CD4-positive, alpha-beta T cell treated with Interleukin-4 for 1 hour (primary cell): ENCODE measurements at places on chromosomes 12 and 14.
A peak's percentile ranks its signal among the peaks of the same experiment; 100 is the strongest.

DNA sequence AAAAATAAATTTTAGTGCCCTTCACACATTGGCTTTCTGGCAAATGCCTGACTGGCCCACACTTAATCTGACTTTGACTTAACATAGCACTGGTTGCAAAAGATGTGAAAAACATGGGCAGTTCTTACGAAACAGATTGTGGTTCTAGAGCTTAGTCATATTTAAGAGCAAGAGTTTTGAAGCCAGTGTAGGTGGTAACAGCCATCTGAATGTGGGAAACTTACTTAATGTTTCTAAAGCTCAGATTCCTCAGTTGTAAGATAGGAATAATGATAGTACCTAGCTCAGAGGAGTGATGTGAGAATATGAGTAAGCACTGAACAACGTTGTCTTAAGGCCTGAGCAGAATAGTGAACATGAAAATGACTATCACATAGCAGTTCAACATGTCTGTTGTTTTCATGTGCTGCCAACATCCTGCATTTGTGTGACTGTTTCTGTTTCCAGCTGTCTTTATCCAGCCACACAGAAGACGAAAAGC, 262.7 kb downstream of the SYT1 start:
- DNase-seq = no peak

DNA sequence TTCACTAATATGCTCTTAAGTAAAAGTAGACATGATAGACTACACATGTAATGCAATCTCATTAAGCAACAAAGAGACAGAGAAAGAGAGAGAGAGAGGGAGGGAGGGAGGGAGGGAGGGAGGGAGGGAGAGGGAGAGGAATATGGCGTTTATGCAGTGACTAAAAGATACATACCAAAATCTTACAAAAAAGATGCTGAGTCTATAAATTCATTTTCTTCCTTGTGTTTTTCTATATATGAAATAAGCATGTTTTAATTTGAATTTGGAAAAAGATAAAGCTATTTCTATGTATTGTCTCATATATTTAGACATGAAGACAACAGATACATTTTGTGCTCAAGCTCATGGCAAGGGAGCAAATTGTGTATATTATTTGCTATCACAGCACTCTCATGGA, 44.1 kb downstream of the LRFN5 start:
- DNase-seq = no peak

GRCh38 chr14:24339284-24340151, at the start of gene RIPK3:
Gene RIPK3 (minus strand): TSS chr14:24339991. CDS start chr14:24339826, 165 bp downstream.
- peak; percentile 67 for DNase-seq

DNA sequence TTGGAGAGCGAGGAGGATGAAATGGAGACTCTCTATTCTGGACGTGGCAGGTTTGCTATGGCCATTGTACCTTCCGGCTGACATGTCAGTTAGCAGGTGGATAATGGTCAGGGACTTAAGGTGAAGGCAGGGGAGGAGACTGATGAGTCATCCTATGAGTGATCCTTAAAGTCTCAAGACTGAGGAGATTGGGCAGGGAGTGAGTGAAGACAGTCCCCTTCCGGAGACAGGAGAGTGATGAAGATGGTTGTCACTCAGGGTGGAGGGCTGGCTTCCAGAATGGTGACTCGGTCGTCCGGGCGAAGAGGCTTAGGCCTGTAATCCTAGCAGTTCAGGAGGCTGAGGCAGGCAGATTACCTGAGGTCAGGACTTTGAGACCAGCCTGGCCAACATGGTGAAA, 49.8 kb upstream of the CCDC63 start:
- DNase-seq = no peak

GRCh38 chr14:38208618-38209562, 1.2 kb downstream of the SSTR1 start:
- no peak for DNase-seq

- DNase-seq = no peak
Measured at GRCh38 chr12:115023279-115024265, 339.6 kb upstream of the TBX3 start.

- DNase-seq = no peak
Measured at GRCh38 chr14:104373055-104373854, 206.3 kb upstream of the C14orf180 start.

DNA sequence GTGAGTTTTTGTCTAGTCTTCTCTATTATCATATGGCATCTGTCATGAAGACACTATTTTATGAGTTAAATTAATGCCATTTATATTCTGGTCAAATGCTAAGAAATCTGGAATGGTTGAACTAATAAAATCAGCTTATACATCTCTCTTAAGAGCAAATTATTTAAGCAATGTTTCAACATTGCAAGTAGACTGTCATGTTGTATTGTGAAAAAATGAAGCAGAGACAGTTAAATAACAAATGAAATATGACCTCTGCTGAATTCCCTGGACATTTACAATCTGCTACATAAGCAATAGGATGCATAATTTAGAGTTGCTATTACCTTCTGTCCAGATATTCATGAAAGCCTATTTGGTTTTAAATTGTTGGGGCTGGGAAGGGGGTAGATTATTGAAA, 30.6 kb downstream of the NAV3 start:
- DNase-seq = no peak

GRCh38 chr12:43459285-43459684, 92.7 kb downstream of the ADAMTS20 start:
- no peak for DNase-seq

GRCh38 chr12:113061061-113061694, 4.6 kb downstream of the DTX1 start:
- no peak for DNase-seq

DNA sequence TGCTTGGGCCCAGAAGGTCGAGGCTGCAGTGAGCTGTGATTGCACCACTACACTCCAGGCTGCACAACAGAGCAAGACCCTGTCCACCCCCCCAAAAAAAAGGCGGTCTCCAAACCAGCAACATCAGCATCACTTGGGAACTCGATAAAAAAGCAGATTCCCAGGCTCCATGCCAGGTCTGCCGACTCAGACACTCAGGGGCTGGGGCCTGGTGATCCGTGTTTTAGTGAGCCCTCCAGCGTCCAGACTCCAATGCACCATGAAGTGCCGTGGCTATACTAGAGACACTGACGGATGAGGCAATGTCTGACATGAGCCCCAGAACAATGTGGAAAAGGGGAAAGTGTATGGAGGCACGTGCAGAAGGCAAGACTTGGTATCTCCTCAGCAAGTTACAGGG, 28.8 kb downstream of the SCARB1 start:
- no peak for DNase-seq

DNA sequence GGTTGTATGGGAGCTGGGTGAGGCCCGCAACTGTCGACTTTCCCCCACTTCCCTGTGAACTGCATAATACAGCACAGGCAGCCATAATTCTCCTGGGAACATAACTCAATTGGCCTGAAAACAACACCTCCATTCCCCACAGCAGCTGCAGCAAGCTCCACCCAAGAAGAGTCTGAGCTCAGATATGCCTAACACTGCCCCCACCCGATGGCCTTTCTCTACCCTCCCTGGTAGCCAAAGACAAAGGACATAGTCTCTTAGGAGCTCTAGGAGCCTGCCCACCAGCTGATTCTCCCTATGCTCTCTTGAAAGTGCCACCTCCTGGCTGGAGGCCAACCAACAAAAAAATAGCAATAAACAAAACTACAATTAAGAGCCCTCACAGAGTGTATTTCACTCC, 542.7 kb upstream of the LMO3 start:
- no peak for DNase-seq

DNA sequence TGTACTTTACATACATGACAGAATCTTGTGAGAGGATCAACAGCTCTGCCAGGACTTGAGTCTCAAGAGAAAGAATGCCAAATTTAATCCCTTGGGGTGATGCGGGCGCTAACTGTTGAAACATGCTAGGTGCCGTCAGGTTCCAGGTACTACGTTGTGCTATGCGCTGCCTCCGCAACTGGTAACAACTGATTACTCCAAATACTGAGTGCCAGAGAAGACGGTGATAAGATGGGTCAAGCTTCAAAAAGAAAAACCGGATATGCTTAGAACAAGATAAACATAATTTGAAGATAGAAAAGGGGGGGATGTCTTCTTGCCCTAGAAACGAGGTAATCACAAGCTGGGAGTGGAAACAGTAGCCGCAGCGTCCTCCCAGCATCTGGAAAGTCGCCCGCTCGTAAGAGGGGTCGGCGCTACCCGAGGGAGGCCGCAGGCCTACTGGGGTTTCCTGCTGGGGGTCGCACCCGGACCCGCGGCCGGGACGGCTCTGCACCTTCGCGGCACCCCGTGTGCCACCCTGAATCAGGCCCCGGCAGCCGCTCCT, 678 bp downstream of the ZBTB25 start:
- DNase-seq = peak; percentile 61

DNA sequence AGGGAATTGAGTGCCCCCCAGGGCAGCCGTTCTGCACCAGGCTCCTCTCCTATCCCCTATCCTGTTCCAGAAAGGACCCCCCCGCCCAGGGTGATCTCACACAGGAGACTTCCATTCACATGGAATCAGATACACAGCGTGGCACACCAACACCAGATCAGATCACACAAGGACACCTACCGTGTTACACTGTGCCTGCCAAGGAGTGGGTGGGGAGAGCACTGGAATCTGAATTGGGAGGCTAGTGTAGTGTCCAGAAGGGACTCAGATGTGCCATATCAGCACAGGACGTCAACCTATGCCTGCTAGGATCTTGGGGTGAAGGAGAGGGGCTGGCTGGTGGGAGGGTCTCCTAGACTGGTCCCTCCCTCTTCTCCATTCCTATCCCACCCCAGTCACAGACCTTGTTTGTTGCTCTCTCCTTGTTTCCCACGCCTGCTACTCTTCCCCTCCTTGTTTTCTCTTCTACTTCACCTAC, 2.3 kb downstream of the PTMS start:
- no peak for DNase-seq

GRCh38 chr12:76813265-76813664, 49.4 kb downstream of the ZDHHC17 start:
- no peak for DNase-seq

- no peak for DNase-seq
Measured at GRCh38 chr14:77303417-77304156, 17.1 kb downstream of the POMT2 start.

GRCh38 chr12:68350753-68351152, 18.6 kb upstream of the MDM1 start:
- DNase-seq = no peak

DNA sequence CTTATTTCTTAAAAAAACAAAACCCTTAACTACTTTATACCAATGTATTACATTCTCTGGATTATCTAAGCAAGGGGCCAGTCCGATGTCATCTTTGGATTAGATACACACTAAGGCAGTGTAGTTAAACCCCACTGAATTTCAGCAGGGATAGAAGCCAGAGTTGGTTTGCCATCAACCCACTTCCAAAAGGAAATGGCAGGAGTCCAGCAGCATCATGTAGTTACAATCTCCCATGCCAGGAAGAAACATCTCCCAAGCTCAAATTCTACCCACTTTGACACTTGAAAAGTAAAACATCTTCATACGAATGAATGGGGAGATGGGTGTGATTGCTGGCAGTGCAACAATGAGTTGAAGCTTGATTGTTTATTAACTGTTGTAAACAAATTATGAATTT, 203.5 kb upstream of the PLXNC1 start:
- no peak for DNase-seq

- DNase-seq = peak; percentile 38
Measured at GRCh38 chr14:68780358-68781160, 12.3 kb downstream of the ZFP36L1 start.

DNA sequence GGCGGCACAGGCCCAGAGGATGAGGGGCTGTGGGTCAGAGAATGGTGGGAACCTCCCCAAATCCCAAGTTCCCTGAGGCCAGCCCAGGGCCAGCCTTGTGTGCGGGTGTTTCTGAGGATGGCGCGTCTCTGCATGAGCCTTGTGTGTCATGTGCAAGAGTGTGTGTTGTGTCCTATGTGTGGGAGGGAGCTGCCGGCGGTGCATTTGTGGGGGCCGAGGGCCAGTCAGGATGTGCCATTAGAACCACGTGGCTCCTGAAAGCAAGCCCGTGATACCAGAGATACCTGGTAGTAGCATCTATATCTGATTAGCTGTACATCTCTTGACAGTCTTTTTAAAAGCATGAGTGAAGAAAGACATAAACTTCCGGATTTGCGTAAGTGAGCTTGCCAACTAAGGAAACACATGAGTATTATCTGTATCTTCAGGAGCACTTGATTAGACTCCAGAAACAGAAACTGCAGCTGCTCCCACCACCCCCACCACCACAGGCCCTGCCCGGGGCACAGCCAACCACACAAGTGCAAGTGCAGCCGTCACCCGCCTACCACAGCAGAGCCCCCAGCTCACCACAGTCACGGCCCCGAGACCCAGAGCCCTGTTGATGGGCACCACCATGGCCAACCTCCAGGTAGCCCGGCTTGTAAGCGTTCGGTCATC, 19.2 kb downstream of the DDX51 start:
- DNase-seq = no peak

GRCh38 chr12:54173066-54173726, 15.6 kb downstream of the SMUG1 start:
- peak; percentile 14 for DNase-seq

- DNase-seq = peak; percentile 30
Measured at GRCh38 chr14:102949062-102949800, 26.8 kb downstream of the AMN start.

- DNase-seq = no peak
Measured at GRCh38 chr12:91327889-91328288, 145.3 kb upstream of the DCN start.

DNA sequence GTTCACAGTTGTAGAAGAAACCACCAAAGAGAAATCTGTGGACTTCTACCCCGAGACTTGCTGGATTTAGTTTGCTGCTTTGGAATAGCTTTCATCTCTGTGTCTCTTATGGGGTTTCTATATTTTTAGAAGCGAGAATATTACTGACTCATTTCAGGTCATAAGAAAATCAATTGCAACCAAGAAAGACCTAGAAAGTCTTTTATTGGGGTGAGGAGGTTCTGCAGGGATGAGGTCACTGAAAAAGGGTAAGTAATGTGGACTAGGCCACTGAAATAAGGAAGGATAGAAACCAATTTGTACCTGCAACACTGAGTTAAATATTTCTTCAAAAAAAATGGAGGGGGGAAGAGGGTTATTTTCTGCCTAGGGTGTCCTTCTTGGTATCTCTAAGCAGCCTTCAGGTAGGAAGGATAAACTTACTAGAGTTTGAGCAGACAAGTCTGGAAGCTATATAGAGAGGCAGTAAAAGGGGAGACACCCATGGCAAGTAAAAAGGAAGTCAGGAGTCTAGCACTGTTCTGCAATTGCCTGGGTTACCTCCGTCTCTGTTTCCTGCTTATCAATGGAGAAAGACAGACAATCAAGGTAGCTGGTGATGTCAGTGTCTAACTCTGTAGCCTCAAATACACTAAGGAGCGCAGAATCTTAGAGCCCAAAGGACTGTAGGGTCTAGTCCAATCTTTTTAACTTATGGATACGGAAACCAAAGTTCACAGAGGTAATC, 19.6 kb upstream of the KERA start:
- DNase-seq = no peak

GRCh38 chr12:71840231-71840847, 780 bp downstream of the TBC1D15 start:
- peak; percentile 25 for DNase-seq

- peak; percentile 29 for DNase-seq
Measured at GRCh38 chr14:72714094-72714493, 179.8 kb downstream of the DPF3 start.

GRCh38 chr14:73286598-73286997, 49.3 kb downstream of the PAPLN start:
- no peak for DNase-seq

GRCh38 chr12:53039851-53040250, 10.0 kb upstream of the TNS2 start:
- no peak for DNase-seq
